ENCODE measurements at places on chromosomes 6 and 20.

- DNase-seq: no peak
These were observed 94.9 kb downstream of the L3MBTL3 start for GRCh38 chr6:130113201-130113710.

DNA sequence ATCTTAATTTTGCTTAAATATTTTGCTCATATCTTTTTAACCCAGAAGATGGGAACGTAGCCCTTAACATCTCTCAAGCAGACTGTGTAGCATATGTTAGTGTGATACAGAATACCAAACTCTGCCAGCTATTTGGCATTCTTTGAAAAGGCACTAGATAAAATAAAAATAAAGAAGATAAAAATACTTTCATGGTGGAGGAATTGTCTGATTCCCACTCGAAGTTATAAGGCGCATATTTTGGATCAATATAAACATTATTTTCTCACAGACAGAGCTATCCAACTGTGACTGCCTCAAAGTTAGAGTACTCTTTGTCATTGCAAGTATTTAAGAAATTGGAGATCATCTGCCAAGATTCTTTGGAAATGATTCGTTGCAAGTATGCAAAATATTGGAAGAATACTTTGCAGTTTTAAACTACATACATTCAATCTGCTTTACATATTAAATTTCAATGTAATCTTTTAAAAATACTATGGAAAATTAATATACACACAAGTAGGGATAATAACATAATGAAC is 10.8 kb upstream of the EEF1E1 start:
- no peak for DNase-seq

GRCh38 chr6:164455835-164456234 is 853.6 kb downstream of the C6orf118 start:
- no peak for DNase-seq

GRCh38 chr6:43184268-43184985 is 2.4 kb downstream of the CUL9 start:
- DNase-seq: no peak

- DNase-seq: no peak
These were observed 153.6 kb downstream of the NFATC2 start for GRCh38 chr20:51388756-51389542.

GRCh38 chr20:32885185-32885584 is 26.5 kb downstream of the EFCAB8 start:
- no peak for DNase-seq

- DNase-seq: no peak
These were observed 208.3 kb downstream of the TMEM200A start for GRCh38 chr6:130574146-130574545.

- no peak for DNase-seq
These were observed 447.3 kb upstream of the GJE1 start for GRCh38 chr6:141685416-141685815.

DNA sequence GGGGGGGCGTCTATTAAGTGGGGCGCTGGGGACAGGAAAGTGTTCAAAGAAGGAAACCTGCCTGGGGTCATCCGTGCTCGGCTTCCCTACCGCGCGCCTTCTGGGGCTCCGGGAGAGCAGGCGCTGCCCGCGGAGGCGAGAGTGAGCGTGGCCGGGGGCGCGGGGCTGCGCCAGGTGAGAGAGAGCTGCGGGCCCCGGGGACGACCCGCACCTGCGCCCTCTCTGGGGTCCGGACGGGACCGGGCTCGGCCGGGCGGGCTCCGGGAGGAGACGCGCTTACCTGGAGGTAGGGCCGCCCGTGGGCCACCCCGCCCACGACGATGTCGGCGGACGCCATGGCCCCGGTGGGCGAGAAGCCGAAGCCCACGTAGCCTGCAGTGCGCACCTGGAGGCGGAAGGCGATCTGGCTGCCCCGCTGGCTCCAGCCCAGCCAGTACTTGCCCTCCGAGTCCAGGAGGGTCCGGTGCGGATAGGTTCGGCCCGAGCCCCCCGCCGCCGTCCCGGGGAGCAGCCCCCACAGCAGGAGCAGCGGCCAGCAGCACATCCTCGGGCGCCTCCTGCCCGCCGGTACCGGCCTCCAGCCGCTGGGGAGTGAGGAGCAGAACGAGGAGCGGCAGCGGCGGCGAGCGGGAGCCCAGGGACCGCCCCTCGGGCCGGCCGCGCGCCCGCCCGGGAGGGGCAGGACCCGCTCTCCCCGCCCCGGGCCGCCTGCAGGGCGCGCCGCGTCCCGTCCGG is at the start of gene MOXD1:
Gene MOXD1, minus strand, starts transcription at position 593 of the 735 bp plus-strand sequence. Its CDS starts 49 bp downstream, at position 544.
- no peak for DNase-seq

DNA sequence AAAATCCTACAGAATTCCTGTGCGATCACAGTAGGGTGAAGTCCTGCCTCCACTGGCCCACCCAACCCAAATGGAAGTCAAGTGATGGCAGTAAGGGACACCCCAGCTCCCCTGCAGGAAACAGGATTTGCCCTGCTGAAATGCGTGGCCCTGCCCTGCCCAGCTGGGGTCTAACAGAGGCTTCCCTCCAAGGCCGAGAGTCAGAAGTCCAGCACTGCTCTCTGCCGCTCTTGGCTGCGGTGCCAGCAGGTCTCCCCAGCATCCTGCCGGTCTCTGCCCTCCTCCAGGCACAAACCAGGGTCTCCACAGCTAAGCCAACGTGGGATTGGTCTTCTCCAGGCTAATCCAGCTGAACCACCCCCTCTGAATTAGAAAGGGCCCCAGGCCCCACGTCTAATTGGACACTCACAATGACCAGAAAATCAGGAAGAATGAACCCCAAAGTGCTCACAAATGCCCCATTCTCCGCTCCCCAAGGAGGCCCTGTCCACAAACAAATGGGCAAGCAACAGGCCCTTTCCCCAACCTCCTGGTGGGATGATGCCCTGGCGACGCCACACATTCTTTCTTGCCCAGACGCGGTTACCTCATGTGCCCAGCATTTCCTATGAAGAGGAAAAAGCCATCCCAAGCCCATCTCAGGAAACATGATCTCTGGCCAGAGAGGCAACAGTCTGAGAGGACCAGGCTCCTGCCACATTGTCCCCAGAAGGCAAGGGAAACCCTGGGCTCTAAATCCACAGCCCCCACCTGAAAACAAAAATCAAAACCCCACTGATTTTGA is 117.2 kb downstream of the BANF2 start:
- no peak for DNase-seq

Data from activated CD4-positive, alpha-beta T cell treated with anti-CD3 and anti-CD28 coated beads for 24 hours (primary cell).